ENCODE measurements at places on chromosomes 12 and 14. TPM values are rescaled to one million over a fixed set of nuclear protein-coding genes. Genes with fewer than 3 reads are reported as not detected.

Gene MIP
- not detected for polyA plus RNA-seq

Gene SYT1
- 0.90 TPM for polyA plus RNA-seq

Gene HHIPL1
- 1.6 TPM for polyA plus RNA-seq

Gene CMKLR1
- 0.82 TPM for polyA plus RNA-seq

Gene PMEL
- polyA plus RNA-seq: 0.41 TPM

Gene PLEKHD1
- 0.01 TPM for polyA plus RNA-seq

Gene IL31
- not detected for polyA plus RNA-seq

DNA sequence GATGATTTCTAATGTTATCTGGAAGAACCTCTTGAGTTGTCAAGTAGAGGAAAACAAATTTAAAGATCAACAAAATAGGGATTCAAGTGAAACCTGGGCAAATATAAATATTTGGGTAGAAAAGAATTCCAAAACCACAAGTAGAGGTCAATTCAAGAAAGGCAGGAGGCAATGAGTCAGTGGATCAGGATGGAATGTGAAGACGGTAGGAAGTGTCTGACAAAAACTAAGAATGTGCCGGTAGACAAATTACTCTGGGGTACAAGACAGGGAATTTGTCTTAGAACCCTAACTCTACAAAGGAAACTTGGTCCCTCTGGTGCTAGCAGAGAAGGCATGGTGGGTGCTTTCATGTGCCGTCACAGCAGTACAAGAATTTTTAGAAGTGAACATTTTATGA is 13.6 kb downstream of the ABCD2 start:
- DNase-seq: peak; percentile 29

- DNase-seq: no peak
These were observed 32.8 kb downstream of the SIX1 start for GRCh38 chr14:60616461-60616959.

DNA sequence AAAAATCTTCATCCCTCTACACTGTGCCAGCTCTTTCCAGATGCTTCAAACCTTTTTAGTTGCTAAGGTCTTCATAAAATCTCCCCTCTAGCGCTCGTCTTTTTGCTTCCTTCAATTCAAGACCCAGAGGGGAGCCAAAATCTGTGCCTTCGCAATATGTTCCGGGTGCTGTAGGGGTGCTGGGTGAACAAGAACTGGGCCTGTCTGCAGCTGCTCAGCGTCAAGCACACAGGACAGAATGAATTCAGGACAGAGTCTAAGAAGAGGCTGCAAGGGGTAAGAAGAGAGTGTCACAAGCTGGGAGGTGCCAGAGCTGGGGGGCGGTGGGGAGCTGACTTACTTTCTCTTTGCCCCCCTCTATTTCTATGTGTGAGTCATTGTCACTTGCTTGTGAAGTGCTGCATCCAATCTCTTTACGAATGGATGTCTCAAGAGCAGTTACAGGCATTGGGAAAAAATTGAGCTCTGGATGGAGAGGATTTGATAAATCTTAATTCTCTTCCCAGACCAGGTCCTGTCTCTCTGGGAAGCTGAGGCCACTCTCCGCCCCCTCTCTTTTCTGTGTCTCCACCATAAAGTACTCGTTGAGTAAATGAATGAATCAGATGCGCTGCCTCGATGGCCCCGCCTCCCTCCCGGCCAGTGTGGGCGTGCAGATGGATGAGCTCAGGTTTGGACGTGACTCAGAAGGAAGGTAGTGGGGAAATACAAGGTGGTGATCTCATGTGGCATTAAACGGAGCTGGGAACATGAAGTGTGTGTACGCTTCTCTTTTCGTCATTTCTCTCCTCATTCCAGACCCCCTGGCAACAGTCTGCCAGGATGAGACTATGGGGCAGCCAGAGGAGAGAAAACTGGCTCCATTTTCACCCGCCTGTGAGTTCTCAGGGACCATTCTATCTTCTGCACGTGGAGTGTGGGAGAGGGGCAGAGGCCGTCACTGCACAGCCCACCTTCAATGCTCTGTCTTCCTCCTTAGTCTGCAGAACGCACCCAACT is 91.3 kb downstream of the TSPAN9 start:
- DNase-seq: peak; percentile 98

DNA sequence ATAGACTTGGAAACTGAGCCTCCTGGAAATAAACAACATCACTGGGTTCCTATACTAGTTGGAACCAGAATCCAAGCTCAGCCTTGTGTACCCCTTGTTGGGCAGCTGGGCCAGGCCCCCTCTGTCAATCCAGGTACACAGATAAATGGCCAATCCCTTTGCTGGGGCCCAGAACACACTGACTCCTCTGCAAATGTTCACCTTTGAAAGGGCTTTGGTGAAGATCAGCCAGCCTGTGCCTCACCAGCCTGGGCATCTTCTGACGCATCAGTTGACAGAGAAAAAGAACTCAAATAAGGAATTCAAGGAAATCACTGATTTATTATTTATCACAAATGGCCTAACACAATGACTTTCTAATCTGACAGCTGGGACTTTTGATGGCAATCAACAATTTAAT is 1090.2 kb downstream of the BCL11B start:
- DNase-seq: no peak

DNA sequence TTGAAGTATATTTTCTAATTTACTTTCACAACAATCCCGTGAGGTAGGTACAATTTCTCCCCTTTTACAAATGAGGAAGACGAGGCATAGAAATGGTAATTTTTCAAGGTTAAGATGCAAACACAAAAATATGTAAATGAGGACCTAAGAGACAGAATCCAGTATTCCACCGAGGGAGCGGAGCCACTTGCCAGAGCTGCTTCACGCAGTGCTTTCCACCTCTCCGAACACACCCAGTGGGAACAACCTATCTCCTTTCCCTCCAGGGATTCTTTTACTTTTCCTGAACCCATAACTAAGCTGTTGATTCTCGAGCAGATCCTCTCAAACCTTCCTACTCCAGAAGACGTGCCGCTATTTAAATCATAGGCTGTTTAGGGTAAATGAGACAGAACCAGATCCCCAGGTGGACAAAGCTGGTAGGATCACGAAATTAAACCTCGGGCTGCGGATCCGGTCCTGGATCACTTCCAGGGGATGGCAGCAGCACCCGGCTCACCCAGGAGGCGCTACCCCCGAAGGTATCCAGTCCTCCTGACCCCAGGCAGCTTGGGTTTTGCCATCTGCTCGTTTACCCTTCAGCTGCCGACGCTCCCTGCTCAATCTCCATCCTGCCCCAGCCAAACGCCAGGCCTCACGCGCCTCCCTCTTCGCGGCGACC is 1.5 kb downstream of the DDHD1 start:
- peak; percentile 41 for DNase-seq

DNA sequence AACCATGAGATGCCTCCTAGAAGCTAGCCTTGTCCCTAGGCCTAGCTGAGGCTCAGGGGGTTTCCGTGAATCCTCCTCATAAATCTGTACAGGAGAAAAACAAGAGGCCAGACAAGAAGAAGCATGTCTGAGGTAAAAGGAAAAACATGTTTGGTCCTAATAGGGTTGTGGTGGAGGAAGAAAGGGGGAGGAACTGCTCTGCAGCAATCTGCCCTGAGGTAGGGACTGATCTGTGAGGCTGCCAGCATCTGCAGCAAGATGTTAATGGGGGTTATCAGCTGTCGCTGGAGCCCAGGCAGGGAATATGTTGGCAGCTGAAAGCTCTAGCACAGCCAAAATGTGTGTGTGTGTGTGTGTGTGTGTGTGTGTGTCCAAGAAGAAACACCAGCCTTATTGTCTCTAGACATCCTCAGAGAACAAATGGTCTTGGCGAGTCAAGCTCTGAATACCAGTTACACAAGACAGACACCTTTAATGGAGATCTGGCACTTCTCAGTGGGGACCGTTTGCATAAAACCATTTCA is 218.5 kb downstream of the NUAK1 start:
- no peak for DNase-seq

DNA sequence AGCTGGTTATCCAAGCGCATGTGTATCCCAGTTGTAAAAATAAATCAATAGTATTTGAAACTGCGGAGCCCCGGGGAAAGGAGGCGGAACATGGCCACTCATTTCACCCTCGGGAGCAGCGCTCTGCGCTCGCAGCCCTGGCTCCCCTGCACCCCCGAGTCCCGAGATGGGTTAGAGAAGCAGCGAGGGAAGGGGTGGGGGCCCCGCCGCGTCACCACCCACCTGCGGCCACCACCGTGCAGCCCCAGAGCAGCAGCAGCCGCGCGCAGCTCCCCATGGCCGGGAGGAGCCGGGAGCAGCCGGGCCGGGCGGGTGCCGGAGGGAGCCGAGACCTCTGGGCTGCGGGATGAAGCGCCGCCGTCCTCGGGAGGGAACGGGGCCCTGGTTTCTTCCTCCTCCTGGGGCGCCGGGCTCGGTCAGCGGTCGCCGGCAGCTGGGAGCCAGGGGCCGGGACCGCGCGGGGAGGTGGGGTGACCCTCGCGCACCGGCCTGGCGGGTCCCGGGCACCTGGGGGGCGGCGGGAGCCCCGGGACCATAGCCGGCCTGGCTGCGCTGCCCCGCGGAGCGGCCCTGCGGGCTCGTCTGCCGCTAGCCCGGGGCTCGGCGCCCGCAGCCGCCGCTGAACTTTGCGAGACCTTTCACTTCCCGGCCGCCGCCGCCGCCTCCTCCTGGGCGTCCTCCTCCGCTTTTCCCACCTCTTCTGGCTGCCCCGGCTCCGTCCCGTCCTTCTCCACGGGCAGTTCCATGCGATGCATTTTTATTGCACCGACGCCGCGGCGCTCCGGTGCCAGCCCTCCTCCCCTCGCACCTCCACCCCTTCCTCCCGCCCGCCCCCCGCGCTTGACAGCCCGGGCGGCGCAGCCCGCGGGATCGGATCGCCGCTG is at the start of gene NTN4:
NTN4 (minus strand) TSS at position 732 of the 884 bp plus-strand sequence; CDS start at position 277, 455 bp downstream.
- peak; percentile 36 for DNase-seq

- DNase-seq: peak; percentile 75
These were observed 768 bp downstream of the CEP170B start for GRCh38 chr14:104865631-104866441.

DNA sequence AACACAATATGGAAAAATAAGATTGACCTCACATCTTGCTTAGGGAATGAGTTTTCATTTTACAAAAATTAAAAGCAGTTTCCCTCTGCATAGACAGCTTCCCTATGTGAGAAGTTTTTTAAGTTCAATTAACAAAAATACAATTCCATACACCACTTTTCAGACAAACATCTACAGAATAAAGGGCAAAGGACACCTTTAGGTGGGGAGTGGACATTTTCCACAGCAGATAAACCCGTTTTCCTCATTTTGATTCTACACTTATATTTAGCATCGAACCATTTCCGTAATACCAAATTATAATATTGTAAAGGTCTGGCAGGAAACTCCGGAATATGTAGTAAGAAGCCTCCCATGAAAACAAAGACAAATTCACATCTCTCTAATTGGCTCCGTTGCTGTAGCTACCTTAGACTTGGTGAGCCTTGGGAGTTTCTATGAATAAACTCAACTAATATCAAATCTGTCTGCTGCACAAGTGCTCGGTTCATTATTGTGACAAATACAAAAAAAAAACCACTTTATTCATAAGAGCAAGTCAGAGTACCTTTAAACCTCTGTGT is 1.7 kb downstream of the ARMH4 start:
- no peak for DNase-seq

- no peak for DNase-seq
These were observed 256.2 kb upstream of the LRFN5 start for GRCh38 chr14:41350476-41350875.

DNA sequence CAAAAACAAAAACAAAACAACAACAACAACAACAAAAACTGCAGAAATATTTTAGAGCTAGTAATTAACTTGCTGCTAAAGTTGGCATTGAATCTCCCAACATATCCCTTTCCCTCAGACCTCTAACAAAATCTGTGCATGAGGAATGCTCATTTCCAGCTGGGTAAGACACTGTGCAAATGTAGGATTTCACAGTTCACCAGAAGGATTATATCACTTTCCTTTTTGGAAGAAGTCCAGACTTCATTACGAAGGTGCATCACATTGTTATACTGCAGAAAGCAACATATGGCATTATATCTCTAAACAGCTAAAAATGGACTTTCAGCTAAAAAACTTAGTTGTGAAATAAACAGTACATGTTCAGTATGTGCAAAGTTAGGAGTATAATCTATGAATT is 341.8 kb downstream of the FSCB start:
- no peak for DNase-seq

- DNase-seq: no peak
These were observed 78.9 kb downstream of the AKAP6 start for GRCh38 chr14:32408018-32408417.

DNA sequence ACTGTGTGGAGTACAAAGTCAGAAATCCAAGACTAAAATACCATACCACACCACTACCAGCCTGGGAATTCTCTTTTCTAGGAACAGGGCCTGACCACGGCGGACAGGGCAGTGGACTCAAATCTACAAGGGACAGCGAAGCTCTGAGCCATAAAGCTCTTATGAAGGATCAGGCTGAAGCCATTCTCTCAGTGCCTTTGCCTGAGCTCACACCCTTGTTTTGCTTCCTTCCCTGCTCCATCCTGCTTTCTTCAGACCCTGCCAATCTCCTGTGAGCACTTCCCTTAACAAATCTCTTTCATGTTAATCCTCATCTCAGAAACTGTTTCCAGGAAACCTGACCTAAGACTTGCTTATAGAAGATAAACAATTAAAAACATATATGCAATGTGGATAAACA is 398.5 kb downstream of the MDGA2 start:
- DNase-seq: no peak

GRCh38 chr14:61885203-61885961 is 123.2 kb downstream of the SNAPC1 start:
- DNase-seq: no peak

DNA sequence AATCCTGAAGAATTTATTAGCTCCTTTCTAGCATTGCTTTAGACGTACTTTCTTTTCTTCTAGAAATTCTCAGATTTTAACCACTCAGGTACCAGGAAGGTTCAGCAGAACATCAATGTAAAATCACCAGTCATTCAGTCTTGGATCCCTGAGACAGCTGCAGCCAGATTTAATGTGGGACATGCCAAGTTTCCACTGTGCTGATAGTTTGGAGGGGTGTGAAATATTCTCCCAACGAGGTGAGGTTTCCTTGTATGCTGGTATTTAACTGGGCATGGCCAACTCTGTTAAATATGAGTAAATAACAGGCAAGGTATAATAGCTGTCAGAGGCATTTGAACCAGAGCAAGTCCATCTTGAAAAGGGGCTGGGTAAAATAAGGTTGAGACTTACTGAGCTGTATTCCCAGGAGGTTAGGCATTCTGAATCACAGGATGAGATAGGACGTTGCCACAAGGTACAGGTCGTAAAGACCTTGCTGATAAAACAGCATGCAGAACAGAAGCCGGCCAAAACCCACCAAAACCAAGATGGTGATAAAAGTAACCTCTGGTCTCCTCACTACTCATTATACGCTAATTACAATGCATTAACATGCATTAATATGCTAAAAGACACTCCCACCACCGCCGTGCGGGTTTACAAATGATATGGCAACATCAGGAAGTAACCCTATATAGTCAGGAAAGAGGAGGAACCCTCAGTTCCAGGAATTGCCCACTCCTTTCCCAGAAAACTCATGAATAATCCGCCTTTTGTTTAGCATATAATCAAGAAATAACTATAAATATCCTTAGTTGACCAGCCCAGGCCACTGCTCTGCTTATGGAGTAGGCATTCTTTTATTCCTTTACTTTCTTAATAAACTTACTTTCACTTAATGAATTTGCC is 75.2 kb upstream of the RASSF8 start:
- DNase-seq: no peak

Data from fibroblast of lung (primary cell).